Right ventricle myocardium superior (tissue), 1 donor: ENCODE measurements at places on chromosomes 4 and X. TPM values are rescaled to one million over a fixed set of nuclear protein-coding genes. Genes with fewer than 3 reads are reported as not detected.

GRCh38 chr4:139540632-139541031 lies 15.4 kb downstream of the SETD7 start:
- DNase-seq, result no peak

GRCh38 chr4:15148199-15148598 lies 145.9 kb downstream of the CPEB2 start:
- no peak for DNase-seq

DNA sequence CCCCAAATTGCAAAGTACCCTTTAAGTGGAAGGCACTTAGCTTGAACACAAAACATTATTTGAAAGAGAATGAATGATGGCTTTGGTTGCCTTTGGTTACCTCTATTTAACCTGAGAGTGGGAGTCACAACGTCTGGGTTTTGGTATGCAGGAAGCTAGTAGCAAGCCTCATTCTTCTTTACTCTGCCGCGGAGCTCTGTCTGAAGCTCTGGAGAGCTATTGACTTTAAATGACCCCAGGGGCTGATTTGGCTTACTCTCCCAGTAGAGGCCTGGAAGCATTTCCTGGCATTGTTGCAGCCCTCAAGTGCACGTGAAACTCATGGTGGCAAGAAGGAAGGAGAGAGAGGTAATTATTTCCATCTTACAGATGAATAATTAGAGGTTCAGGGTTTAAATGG lies 81.8 kb upstream of the MAGEA4 start:
- DNase-seq, result no peak

PCDH11X gene
- 0.11 TPM for total RNA-seq

CCNB3 gene
- 0.11 TPM for total RNA-seq

TMSB15C gene
- 0.48 TPM for total RNA-seq

NKX3-2 gene
- total RNA-seq, result not detected

PNCK gene
- total RNA-seq, result 8.1 TPM

MAGEA11 gene
- total RNA-seq, result not detected
